ENCODE measurements at places on chromosomes 11 and 22.

DNA sequence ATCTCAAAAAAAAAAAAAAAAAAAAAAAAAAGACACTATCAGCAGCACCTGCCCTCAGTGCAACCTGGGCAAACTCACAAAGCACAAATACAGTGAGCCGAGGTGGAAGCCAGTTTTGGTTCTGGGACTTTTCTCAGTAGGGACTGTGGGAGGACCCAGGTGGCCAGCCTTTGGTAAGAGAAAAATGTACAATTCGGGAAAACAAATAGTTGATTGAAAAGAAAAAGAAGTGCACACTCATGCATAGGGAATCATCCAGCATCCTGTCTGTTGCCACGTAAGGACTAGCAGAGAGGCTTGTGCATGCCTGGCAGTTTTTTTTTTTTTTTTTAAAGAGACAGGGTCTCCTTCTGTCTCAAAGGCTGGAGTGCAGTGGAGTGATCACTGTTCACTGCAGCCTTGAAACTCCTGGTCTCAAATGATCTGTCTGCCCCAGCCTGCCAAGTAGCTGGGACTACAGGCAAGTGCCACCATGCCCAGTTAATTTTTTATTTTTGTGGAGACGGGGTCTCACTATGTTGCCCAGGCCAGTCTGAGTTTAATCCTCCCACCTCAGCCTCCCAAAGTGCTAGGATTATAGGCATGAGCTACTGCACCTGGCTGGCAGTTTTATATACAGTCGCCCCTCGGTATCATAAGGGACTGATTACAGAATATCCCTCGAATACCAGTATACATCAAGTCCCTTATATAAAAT is 36.7 kb downstream of the TPST2 start:
- no peak for DNase-seq

DNA sequence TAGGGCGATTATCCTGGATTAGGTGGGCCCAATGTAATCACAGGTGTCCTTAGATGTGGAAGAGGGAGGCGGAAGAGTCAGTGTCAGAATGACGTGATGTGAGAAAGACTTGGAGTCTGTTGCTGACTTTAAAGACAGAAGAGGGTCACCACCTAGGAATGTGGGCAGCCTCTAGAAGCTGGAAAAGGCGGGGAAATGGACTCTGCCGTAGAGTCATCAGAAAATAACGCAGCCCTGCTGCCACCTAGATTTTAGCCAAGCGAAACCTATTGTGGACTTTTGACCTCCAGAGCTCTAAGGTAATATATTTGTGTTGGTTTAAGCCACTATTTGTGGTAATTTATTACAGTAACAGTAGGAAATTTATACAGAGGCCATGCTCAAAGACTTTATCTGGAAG is 4.8 kb downstream of the DDX10 start:
- DNase-seq, result no peak

DNA sequence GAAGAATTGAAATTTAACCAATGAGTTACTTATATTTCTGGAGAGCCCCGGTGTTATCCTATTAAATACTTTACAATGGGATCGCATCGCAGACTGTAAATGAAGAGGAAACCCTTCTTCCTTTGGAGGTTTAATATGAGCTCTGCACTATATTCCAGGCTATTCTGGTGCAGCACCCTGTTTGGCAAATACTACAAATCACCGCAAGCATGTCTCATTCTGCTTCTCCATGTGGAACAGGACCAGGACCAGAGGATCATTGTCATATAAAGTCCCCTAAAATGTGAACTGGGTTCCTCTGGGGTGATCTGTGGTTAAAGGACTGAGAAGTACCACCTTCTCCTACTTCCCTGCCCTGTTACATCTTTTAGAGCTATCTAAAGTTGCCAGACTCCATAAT is 703.7 kb downstream of the DLG2 start:
- DNase-seq, result no peak

- DNase-seq, result peak; percentile 95
These were observed 89.8 kb downstream of the RPS6KA4 start for GRCh38 chr11:64448599-64449380.

DNA sequence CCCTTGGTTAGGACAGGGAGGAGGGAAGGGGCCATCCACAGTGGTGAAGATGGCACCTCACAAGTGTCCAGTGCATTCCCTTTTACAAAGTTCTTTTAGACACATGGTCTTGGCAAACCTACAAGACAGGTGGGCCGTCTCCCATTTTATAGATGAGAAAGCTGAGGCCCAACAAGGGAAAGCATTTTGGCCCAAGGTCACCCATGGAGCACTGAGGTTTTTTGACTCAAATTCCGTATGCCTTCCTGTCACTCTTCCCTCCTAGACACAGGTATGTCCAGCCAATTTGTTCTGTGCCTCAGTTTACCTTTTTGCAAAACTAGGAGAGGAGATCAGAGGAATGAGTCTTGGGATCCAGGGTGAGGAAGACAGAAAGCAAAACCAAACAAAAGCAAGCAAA is 1.2 kb downstream of the C1QTNF4 start:
- DNase-seq, result no peak
